Osteoblast (primary cell): ENCODE measurements at places on chromosomes 12 and 14. TPM values are rescaled to one million over a fixed set of nuclear protein-coding genes. Genes with fewer than 3 reads are reported as not detected.

DNA sequence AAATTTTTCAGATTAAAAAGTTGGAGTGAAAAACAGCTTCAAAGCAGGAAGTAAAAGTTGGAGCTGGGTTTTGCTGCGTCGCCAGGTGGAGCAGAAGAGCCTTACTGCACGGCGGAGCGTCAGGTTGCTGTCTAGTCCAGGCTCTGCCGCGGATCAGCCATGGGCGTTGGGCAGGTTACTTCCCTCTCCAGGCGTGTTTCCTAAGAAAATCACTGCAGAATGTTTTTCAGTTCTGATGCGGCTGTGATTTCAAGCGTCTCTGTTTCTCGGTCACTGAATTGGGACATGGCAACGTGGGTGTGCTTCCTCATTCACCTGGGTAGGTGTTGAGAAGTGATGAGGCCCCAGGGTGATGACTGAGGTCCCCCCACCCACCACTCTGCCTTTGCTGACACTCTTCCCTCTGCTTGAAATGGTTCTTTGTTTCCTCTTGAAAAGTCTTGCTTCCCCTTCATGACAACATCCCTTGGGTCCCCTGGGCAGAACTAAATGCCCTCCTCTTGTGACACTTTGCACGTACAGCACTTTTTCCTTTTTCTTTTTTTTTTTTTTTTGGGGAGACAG is 7.6 kb downstream of the EVL start:
- no peak for DNase-seq
- no peaks in the 10 kb centered on the region for H3K36me3 ChIP-seq
- H3K27ac ChIP-seq: no peak overlapping the region
- H3K27me3 ChIP-seq: no peaks in the 10 kb centered on the region
- peaks cover 22% of the 10 kb centered on the region for H3K4me1 ChIP-seq

DNA sequence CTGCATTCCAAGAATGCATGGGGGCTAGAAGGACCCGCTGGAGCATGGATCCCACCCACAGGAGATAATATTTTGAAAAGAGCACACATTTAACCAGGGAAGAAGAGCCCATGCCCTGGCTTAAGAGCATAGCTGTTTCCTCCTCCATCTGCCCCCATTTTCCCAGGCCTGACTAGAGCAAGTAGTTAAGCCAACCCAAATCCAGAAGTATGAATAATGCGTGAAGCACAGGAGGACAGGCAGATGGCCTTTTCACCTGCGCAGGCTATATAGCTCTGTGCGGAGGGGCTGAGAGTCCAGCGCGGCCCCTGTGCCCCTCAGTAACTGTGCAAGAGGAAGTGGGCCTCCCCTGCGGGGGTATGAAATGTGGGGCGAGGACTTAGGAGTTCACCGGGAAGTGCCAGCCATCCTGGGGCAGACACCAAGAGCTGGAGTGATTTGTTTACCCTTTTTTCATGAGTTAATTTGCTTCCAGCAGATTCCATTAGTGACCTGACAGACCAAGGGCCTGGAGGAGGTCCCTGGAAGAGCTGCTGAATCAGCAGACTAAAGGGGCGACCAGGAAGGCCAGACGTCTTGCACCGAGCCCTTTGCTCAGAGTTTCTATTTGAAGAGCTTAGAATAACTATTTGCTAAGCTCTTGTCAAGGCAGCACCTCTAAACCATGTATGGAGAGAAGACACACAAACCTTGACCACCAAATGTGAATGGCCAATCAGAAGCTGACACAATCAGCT is 37.2 kb downstream of the DPF3 start:
- no peak for DNase-seq
- no peak overlapping the region for H3K4me3 ChIP-seq
- no peak overlapping the region for H3K27ac ChIP-seq

DNA sequence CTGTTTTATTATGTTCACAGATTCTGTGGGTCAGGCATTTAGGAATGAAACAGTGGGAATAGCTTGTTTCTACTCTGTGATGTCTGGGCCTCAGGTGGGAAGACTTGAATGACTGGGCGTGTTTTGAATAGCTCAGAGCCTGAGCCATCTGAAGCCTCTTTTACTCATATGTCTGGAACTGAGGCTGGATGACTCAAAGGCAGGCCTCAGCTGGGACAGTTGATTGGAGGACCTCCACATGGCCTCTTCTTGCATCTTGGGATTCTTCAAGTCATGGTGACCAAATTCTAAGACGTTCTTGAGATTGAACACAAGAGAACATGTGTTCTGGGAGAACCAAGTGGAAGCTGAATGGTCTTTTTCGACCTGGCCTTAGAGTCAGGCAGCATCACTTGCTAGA is 45.8 kb upstream of the TBX3 start:
- no peak overlapping the region for H3K27ac ChIP-seq
- H3K4me3 ChIP-seq: no peak overlapping the region
- no peak for DNase-seq
- H3K27me3 ChIP-seq: peaks cover 7% of the 10 kb centered on the region

GRCh38 chr12:70049596-70050360 is 193.5 kb upstream of the CNOT2 start:
- H3K36me3 ChIP-seq: no peaks in the 10 kb centered on the region
- no peak overlapping the region for H3K4me3 ChIP-seq
- H3K27me3 ChIP-seq: no peaks in the 10 kb centered on the region
- DNase-seq: no peak
- H3K27ac ChIP-seq: no peak overlapping the region

The DLK1 gene
- not detected in 2 replicates for total RNA-seq

- H3K27ac ChIP-seq: peak overlapping the region; percentile 17
- no peak overlapping the region for H3K4me3 ChIP-seq
- no peak for DNase-seq
Measured at GRCh38 chr14:103398427-103399195, 13.4 kb downstream of the MARK3 start.

DNA sequence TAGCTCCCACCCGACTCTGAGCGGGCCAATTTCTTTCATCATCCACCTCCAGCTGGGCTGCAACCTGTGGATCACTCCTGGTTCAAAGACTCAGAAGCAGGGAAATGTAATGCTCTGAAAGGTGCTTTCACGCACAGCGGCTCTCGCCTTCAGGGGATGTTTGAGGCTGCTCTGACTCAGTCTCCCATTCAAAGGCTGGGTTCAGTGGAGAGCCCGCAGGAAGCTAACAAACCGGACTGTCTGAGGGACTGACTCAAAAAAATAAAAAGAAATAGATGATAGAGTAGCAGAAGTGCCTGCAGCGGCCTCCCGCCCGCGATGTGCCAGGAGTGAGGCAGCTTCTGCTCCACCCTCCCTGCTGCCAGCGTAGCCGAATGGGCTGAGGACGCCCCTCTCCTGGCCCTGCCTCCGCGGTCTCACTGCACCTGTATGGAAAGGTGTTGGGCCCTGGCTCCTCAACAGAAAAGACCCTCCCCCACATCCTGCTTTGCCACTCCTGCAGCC is 98.0 kb downstream of the GCH1 start:
- DNase-seq: no peak
- peaks cover 12% of the 10 kb centered on the region for H3K4me1 ChIP-seq
- H3K27ac ChIP-seq: no peak overlapping the region
- no peaks in the 10 kb centered on the region for H3K36me3 ChIP-seq
- no peak overlapping the region for H3K4me3 ChIP-seq
- H3K27me3 ChIP-seq: no peaks in the 10 kb centered on the region

DNA sequence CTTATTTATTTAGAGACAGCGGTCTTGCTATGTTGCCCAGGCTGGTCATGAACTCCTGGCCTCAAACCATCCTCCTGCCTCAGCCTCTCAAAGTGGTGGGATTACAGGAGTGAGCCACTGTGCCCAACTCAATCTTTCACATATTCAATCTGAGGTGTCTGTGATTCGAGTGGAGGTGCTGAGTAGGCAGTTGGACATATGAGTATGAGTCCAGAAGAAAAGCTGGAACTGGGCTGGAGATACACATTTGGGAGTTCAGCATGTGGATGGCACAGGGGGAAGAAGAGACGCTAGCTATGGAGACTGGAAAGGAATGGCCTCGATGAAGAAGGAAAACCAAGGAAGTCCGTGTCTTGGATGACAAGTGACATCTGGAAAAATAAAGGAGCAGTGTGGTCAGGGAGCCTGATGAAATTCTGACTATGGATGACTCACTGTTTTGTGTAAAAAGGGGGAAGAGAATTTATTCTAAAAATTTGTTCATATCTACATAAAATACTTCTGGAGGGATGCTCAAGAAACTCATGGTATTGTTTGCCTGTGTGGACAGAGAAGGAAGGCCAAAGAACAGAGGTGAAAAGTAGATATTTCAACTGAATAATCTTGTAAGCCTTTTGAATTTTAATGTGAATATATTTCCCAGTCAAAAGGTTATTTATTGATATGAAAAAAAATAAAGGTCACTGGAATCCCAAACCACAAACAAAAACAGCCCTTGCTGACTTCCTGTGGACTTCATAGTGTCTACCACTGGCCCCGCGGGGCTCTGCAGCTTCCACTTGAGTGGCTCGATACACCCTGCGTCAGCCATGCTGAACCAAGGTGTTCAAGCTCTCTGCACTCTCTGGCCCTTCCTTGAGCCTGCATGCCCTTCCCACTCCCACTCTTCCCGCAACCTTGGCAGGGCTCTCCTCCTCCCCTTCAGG is 8.9 kb upstream of the LTA4H start:
- H3K36me3 ChIP-seq: no peaks in the 10 kb centered on the region
- H3K4me1 ChIP-seq: peaks cover 31% of the 10 kb centered on the region
- H3K27me3 ChIP-seq: no peaks in the 10 kb centered on the region
- no peak overlapping the region for H3K27ac ChIP-seq
- peak; percentile 65 for DNase-seq

The BRMS1L gene
- 3.6 and 5.0 TPM in 2 replicates for total RNA-seq

The PPFIA2 gene
- 3.3 and 4.7 TPM in 2 replicates for total RNA-seq

DNA sequence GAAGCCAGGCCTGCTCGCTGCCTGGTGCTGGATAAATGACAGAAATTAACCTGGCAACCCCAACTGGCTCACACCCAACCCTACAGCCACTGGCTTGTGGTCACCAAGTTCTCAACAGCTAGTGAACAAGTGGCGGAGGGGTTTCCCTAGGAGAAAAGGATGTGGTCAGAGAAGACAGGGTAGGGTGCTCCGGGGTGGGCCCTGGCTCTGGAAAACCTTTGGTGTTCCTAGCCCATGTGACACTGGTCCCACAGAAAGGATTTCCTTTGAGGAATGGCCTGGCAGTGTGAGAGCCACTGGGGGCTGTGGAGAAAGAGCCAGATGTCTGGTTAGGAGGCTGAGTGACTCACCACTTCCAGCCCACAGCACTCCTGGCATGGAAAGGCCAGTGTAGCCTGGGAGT is 8.7 kb downstream of the SYNE3 start:
- H3K27ac ChIP-seq: peak overlapping the region; percentile 82
- peak; percentile 93 for DNase-seq

DNA sequence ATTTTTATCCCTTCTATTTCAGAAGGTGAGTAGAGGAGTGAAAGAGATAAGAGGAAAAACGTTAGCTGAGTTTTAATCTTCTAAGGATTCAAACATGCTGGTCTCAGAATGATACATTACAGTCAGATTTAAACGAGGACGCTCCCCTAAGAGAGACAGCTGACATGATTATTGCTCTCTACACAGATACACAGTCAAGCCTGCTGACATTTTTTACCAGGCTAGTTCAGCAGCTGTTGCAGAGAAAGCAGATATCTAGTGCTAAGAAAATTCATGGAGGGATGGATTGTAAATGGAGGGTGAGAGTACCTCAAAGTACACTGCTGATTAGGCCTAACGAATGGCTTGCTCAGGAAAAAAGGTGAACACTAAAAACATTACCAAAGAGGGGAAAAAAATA is 31.9 kb upstream of the SOS2 start:
- no peaks in the 10 kb centered on the region for H3K36me3 ChIP-seq
- H3K4me3 ChIP-seq: no peak overlapping the region
- no peak for DNase-seq
- no peaks in the 10 kb centered on the region for H3K27me3 ChIP-seq
- H3K4me1 ChIP-seq: no peaks in the 10 kb centered on the region
- no peak overlapping the region for H3K27ac ChIP-seq

The RIPK3 gene
- total RNA-seq: 9.1 and 11.9 TPM in 2 replicates

DNA sequence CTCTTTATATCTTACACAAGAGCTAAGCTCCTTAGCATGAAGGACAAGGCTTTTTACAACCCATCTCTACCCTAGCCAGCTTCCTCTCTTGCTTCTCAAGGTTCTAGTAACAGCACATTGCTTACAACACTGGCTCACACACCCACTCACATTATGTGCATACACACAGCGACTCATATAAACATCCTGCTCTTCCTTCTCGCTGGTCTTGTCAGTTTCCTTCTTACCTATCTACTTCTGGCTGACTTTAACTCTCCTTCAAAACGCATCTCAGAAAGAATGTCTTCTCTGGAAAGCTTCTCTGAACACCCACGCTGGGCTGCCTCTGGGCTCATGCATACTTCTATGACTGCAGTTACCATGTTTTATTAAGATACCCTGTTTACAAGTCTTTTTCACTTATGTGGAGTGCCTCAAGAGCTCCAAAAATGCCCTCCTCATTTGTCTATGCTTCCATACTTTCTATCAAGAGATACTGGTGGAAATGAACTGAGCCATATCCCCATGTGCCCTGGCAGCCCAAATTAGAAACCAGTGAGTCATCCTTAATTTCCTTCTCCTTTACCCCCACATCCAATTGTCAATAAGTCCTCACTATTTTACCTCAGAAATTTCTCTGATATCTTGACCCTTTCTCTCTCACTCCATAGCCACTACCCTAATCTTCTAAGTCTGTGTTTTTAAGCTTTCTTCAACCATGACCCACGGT is 126.9 kb upstream of the KRAS start:
- no peak for DNase-seq
- no peak overlapping the region for H3K27ac ChIP-seq
- no peak overlapping the region for H3K4me3 ChIP-seq
- H3K27me3 ChIP-seq: no peaks in the 10 kb centered on the region
- no peaks in the 10 kb centered on the region for H3K36me3 ChIP-seq
- peaks cover 6% of the 10 kb centered on the region for H3K4me1 ChIP-seq

The PPP1R36 gene
- total RNA-seq: 0.88 and 1.1 TPM in 2 replicates

The TPPP2 gene
- total RNA-seq: not detected in 2 replicates

GRCh38 chr12:100926669-100927248 is 132.2 kb downstream of the ANO4 start:
- no peak overlapping the region for H3K27ac ChIP-seq
- H3K4me3 ChIP-seq: no peak overlapping the region
- no peak for DNase-seq

GRCh38 chr12:108017472-108018057 is 111.5 kb upstream of the WSCD2 start:
- H3K4me3 ChIP-seq: no peak overlapping the region
- no peak for DNase-seq
- no peaks in the 10 kb centered on the region for H3K4me1 ChIP-seq
- H3K27ac ChIP-seq: no peak overlapping the region

DNA sequence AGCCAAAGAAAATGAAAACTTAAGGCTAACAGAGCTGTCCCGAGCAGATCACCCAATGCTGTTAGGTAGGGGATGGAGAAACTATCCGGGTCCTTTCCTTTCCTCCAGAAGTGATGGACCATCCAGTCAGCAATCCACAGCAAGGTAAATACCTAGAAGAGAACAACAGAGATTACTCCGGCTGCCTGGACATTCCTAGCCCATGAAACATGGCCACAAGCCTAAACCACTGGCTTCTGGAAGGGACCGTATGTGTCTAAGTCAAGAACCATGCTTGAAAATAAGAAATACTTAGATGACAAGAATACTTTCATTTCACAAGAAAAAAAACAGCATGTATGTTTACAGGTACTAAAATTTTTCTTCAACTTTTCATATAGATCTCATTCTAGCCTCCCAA is 152.9 kb downstream of the SLC41A2 start:
- no peak overlapping the region for H3K27ac ChIP-seq
- no peaks in the 10 kb centered on the region for H3K36me3 ChIP-seq
- no peak overlapping the region for H3K4me3 ChIP-seq
- peak; percentile 5 for DNase-seq
- peaks cover 3% of the 10 kb centered on the region for H3K4me1 ChIP-seq

The FAM90A1 gene
- not detected in 2 replicates for total RNA-seq
